Putamen (tissue), 1 donor: ENCODE measurements at places on chromosomes 6 and 20.

GRCh38 chr6:82298012-82298411, 50.5 kb upstream of the IBTK start:
- no peak for DNase-seq

- no peak for DNase-seq
Observed at GRCh38 chr6:159464816-159465215, 228.2 kb downstream of the SOD2 start.

DNA sequence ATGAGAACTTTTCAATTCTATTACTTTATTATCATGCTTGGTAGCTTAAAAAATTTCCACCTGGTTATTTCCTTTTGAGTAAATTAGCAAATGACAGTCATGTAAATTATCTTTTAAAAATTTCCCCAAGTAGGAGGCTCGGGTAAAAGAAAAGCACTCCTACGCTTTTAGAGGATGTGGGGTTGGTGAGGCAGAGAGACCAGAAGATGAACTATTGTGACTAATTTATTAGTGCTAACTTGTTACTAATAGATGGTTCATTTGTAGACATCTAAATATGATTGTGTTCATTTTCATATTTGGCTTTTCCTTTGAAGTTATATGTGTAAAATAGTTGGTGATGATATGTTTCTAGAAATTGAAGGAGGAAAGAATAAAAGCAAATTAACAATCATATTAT, 27.0 kb downstream of the ZNF292 start:
- DNase-seq: peak; percentile 26

DNA sequence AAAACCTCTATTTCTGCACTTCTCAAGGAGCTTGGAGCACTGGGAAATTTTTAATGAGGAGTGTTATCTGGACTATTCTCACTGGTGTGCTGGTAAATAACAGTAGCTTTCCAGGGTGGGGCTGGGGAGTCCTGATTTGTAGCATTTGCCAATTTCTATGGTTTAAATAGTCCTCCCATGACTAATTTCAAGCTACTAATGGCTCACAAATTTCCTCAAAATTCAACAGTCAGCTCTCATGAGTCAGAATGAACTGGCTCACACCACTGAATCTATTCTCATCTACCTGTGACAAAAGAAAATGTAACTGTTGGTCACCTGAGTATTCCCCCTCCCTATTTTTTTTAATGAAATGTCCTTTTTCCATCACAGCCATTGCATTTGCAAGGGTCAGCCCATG, 449.6 kb downstream of the KIF16B start:
- no peak for DNase-seq

GRCh38 chr6:166786704-166787293, 159.7 kb upstream of the RPS6KA2 start:
- DNase-seq: peak; percentile 37

DNA sequence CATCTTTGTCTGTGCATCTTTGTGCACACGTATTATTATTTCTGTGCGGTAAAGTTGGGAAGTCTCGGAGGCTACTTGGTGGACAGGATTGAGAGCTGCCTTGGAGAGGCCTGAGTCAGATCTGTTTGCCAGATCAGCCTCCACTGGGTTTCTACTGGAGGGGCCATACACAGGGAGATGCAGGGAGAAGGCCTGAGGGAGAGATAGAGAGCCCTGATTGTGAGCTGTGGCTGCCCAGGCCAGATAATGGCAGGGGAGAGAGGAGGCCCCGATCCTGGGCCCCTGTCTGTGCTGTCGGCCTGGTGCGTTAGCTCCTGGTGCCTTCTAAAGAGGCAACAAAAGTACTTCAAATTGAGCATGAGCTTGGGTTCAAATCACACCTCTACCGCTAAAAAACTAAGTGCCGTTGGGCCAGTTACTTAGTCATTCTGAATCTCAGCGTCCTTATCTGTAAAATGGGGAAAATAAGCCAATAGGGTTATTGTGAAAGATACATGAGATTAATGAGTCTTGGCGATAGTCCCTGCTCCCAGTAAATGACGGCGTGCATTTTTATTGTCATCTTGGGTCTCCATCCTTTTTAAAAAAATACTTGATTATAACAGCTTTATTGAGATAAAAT, 27.6 kb upstream of the ADA start:
- DNase-seq: no peak

- no peak for DNase-seq
Observed at GRCh38 chr20:57078116-57078515, 188.3 kb downstream of the BMP7 start.

- DNase-seq: no peak
Observed at GRCh38 chr6:165684333-165684732, 21.3 kb upstream of the PDE10A start.

DNA sequence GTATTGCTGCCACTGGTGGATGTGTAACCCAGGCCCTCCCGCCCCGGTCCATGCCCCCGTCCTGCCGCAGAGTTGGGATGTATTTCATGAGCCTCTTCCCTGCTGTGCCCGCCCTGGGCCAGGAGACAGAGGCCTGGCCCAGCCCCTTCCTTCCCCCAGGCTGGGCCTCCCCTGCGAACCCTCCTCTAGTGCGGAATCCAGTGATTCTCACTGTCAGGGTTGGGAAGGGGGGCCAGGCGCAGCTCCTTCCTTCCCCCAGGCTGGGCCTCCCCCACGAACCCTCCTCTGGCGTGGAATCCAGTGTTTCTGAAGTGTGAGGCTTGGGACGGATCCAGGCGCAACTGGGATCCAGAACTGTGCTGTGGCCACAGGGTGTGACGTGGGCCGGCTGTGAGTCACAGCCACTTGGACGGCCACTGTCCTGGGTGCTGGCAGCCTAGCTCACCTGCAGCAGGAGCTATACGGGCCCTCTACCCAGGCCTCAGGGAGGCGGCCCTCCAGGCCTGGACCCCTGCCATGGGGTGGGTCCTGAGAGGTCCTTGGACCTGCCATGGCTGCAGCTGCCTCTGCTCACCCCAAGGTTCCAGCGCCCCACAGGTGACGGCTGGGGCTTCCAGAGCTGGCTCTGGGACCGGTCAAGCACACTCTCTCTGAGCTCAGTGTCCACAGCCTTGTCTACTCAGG, 28.3 kb downstream of the COL20A1 start:
- no peak for DNase-seq

DNA sequence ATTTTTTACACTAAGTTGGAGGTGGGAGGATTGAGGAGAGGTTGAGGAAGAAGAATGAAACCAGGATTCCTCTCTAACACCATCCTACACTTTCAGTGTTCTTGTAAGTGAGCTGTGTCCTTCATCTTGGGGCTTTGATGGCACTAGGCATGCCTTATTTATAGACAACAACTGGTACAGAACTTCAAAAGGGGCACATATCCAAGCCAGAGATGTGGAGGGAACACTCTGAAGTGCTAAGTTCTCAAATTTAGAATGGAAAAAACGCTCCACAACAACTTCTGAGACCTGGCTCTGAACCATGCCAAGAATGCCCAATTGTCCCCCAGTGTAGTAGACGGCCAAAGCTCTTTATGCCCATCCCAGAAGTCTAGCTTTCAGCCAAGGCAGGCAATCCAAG, 16.2 kb upstream of the PKHD1 start:
- no peak for DNase-seq
